ENCODE measurements at places on chromosomes 12 and 14.

GRCh38 chr12:45668641-45669040 lies 60.9 kb upstream of the ARID2 start:
- DNase-seq = no peak

- DNase-seq = no peak
These were observed 110.3 kb downstream of the DICER1 start for GRCh38 chr14:95046711-95047681.

DNA sequence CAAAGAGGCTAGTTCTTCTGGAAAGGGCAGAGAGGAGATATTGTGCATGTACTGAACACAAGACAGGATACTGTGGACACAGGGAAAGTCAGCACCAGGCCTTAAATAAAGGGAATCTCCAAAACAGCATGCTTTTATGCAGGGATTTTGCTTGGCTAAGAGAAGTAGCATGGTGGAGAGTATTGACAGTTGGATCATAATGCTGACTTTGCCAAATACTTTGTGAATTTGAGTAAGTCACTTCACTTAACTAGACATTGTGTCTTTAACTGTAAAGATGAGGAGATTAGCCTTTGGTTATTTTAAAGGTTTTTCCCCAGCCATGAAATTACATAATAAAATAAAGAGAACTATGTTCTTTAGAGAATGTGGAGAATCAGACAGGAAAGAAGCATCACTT lies 24.5 kb downstream of the GALNT8 start:
- no peak for DNase-seq

DNA sequence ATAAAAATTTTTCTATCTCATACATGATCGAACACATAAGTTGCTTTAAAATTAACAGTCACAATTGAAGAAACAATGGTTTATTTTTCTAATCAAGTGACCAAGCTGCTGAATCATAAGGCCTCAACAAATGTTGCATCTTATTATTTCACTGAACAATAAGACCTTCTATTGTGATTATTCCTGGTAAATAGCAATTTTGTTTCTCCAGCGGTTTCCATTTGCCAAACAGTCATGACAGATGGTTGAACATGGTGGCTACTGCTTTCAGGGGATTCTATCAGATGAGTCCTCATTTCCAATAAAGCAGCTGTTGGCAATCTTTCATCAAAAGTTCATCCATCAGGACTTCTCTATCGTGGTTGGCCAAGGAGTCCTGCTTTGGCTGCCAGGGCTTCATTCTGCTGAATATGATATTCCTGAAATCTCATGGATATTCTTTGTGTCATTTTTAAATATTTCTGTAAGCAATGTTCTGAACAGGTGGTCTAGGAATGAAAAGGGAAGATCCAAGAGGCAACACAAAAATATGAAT lies 13.0 kb downstream of the TOMM20L start:
- no peak for DNase-seq

GRCh38 chr12:94299846-94300245 lies 151.5 kb downstream of the PLXNC1 start:
- no peak for DNase-seq

- no peak for DNase-seq
These were observed 839 bp downstream of the GSG1 start for GRCh38 chr12:13102461-13103195.
